ENCODE measurements at places on chromosomes 11 and 22.
A peak's percentile ranks its signal among the peaks of the same experiment; 100 is the strongest.

DNA sequence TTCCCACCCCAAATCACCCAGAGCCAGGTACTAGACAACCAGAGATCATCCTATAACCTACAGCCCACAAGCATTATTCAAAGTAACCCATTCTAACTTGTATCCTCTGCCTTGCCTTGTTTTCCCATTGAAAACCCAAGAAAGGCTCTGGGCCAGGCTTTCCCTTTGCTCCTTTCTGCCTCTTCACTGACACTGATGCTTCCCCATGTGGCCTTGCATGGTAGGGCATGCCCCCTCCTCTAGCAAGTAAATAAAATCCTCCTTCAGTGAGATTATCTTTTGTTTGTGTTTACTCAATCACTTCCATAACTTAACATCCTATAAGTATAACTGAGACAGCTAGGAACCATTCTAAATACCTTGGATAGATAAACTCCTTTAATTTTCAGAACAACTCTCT, 65.6 kb upstream of the FAR1 start:
- no peak for DNase-seq

DNA sequence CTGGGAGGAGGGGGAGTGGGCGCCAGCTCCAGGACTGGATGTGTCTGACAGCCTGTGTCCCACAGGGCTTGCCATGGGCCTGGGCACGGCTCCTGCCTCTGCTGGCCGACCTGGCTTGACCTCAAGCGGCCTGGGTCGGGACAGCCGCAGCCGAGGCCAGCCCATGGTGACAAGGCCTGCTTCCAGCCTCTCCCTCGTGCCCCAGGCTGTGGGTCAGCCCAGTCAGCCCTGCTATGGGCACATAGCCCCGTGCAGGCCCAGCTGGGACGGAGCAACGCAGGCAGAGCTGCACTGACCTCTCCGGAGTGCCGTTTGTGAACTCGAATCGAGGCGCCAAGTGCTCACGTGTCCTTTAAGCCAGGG, 17.9 kb downstream of the OSBPL5 start:
- DNase-seq, result peak; percentile 27

DNA sequence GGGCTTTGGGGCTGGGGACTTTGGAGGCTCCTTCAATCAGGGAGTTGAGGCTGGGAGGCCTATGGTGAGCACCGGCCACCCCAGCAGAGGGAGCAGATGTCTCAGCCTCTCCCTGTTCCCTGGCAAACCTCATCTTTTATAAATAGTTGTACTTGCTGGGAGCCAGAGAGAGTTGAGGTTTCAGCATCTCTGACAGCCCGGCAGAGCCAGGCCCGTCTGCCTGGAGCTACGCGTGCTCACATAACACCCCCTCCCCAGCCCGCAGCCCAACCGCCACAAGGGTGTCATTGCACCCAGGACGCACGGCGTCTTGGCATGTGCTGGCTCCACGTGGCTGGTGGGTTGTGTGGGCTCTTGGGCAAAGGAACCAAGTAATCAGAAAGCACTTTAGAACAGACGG, 127.1 kb downstream of the CHST1 start:
- no peak for DNase-seq

DNA sequence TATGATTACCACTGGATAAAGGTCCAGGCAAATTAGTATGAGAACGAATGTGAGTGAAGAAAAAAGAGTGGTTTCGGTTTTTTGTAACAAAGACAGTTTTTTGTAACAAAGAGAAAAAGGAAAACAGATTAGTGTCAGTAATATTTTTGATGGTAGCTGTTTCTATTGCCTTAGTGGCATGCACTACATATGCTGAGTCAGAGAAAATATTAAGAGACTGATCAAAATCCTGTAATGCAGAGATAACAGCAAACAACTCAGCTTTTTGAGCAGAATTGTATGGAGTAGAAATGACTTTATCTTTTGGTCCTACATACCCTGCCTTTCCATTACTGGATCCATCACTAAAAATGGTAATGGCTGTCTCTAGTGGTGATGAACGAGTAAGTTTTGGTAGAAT, 22.7 kb upstream of the MTNR1B start:
- no peak for DNase-seq

DNA sequence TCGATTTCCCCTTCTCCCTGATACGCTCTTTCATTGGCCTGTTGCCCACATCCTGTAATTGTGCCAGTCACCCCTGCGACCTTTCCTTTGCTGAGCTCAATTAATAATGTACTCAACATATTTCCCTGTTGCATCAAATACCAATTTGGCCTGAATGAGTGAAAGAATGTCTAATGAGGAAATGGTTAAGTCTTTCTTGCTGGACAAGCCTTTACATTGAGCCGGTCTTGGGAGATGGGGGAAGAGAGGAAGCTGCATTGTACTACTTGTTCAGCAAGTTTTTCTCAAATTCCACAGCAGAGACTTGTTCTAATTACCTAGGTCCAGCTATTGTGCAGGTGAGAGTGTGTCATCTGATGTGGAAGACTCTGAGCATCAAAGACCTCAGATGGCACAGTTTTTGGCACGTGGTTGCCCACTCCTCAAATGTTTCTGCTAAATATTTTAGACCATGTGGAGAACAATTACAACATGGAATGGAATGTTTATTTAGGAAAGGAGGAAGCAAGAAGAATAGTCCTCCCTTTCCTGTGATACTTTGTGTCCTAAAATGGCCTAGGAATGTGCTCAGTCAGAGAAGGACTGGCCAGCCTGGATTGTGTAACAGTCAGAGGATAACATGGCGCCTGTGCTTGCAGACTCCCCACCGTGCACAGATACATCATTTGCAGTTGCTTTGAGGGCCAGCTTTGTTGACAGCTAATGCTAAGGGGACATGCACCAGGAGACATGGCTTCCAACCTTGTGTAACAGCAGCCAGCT, 129.5 kb upstream of the E2F8 start:
- DNase-seq, result peak; percentile 67
